ENCODE measurements at places on chromosomes 6 and 20.

DNA sequence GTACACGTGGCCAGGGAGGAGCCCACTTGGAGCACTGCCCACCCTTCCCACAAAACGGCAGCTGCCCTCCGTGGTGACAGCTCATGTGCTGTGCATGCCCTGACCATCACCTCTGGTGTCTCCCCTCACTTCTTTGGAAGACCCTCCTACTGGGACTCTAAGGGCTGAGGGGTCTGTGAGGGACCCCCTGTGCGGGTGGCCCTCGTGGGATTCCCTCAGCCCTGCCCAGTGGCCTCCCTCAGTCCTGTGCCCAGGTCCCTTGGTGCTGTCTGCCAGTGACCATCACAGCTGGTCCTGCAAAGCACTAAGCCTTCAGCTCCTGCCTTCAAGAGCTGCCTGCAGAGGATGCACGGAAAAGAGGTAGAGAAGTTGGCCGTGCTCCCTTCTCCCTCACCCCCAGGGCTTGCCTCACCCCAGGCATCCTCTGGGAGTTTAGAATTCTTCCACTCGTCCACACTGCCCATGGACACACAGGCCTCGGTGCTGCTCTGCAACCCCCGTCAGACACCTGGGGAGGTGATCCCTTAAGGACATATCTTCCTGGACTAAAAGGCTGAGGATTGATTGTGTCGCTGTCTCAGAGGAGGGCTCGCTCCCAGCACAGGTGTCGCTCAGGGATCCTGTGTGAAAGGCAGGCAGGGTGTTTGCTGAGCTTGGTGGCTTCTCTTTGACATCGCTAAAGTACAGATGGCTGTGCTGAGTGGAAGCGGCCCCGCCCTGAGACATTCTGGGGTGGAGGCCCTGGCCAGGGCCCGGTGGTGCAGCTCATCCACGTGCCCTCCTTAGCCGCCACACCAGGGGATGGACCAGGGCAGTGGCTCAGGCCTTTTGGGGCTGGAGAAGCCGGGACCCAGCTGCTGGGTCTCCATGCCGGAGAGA is 119.5 kb upstream of the FRMD1 start:
- DNase-seq, result no peak

GRCh38 chr6:101398716-101399615 is 5.5 kb downstream of the GRIK2 start:
- no peak for DNase-seq

GRCh38 chr20:49323622-49324238 is 45.9 kb upstream of the ZNFX1 start:
- DNase-seq, result peak; percentile 48

DNA sequence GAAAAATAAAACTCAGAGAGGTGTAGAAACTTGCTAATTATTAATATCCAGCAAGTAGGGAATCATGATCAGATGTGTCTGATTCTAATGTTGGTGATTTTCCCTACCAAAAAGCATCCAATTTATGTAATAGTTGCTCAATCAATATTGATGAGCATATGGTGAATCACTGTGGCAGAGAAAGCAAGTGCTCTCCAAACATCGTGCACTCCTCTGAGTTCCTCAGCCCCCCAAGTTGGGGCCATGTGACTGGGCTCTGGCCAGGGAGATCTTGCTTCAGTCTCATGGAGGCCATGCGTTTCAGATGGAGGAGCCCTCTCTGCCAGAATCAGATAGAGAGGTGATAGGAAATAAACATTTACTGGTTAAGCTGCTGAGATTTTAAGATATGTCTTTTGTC is 133.2 kb upstream of the LY86 start:
- DNase-seq, result no peak

- no peak for DNase-seq
Observed at GRCh38 chr6:97885828-97886227, 602.8 kb upstream of the MMS22L start.

Data from activated naive CD8-positive, alpha-beta T cell treated with anti-CD3 and anti-CD28 coated beads, Interleukin-2, amount 10 ng/mL, durations not matched to agents 7 days and 5 days (primary cell).